ENCODE measurements at places on chromosomes 16 and 17.

GRCh38 chr17:57597531-57598453 is 147.3 kb downstream of the CCDC182 start:
- DNase-seq, result peak; percentile 66

- no peak for DNase-seq
Measured at GRCh38 chr16:1310832-1311200, 1.4 kb downstream of the UBE2I start.

DNA sequence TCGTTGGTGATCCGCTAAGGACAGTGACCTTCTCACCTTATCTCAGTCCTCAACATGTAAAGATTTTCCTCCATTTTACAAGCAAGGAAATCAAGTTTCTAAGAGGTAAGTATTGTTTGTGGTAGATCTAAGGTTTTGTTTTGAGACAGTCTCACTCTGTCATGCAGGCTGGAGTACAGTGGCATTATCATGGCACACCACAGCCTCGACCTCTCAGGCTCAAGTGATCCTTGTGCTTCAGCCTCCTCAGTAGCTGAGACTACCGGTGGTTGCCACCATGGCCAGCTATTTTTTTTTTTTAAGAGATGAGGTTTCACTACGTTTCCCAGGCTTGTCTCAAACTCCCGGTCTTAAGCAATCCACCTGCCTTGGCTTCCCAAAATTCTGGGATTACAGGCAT is 34.9 kb downstream of the PRKCA start:
- DNase-seq, result peak; percentile 11

DNA sequence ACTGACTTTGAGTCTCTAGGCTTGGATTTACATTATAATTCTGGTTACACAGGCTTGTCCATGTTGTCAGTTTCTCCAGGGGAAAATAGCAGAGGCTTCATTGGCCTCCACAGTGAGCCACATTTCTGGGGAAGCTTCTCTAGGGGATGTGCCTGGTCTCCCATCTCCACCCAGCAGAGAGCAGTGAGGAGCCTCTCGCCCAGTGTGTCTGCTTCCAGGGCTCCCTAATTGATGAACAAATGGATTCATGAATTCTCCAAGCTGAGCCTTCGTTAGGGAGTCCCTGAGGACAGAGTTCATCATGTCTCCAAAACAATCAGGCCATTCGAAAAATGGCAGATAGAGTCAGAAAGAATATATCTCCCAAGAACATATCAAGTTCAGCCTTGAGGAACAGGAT is 162.4 kb upstream of the TOX3 start:
- no peak for DNase-seq

DNA sequence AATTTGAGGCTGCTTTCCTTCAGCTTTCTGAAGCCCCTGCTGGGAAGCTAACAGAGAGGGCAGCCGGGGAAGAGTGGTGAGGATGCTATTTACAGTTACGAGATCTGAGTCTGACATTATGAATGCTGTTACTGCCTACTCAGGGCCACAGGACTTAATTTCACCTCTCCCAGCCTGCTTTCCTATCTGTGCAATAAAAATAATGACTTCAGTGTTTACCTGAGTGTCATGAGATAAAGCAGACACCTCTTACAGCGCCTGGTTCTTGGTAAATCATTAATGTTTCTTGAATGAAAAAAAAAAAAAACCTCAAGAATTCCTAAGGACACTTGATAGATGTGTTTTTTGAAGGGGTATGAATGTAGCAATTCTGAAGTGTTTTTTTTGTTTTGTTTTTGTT is 24.2 kb upstream of the CPHXL start:
- peak; percentile 38 for DNase-seq

GRCh38 chr17:7238420-7239090 is 702 bp downstream of the PHF23 start:
- no peak for DNase-seq

- no peak for DNase-seq
Measured at GRCh38 chr17:78184351-78184750, 2.5 kb downstream of the TK1 start.

- no peak for DNase-seq
Measured at GRCh38 chr17:61809816-61810392, 53.4 kb downstream of the BRIP1 start.

DNA sequence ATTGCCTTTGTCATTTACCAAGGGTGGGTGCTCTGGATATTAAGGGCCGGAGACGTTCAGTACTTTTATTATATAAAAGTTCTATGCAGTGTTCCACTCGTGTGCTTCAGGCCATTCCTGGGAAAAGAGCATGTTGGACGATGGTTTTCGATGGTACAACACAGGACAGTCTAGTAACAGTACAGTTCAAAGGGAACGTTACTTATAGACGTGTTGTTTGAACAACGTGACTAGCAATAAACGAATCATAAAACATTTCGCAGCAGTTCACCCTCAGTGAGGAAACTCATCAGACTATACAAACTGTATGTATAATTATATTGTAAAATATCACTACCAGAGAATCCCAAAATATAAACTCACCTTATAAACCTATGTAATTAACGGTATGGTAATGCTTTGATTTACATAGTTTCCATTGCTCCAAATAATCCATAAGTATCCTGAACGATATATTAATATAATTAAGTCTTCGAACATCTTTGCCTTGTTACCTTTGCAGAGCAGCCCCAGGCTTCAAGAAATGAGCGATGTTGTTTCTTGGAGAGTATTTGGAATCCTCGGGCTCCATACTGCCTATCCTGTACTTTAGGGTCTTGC is 589 bp downstream of the NMT1 start:
- DNase-seq, result no peak

- DNase-seq, result peak; percentile 11
Measured at GRCh38 chr17:51820252-51820651, 338.3 kb downstream of the CA10 start.

- no peak for DNase-seq
Measured at GRCh38 chr17:2400474-2400866, 390 bp downstream of the MNT start.

DNA sequence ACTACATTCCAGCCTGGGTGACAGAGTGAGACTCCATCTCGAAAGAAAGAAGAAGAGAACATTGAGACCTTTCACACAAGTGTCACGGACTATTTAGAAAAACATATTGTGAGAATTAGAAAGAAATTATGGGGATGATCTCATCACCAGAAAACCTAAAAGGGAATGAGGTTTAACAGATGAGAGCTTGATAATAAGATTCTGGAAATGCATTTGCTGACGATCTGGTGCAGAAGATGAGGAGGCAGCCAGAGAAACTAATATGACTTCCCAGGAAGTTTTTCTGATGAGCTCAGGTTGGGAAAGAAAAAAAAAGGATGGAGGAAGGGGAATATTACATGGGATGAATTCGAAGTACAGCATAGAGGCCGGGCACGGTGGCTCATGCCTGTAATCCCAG is 10.8 kb upstream of the APOH start:
- DNase-seq, result no peak

- peak; percentile 98 for DNase-seq
Measured at GRCh38 chr17:48483471-48484131, 47.2 kb downstream of the HOXB1 start.

- no peak for DNase-seq
Measured at GRCh38 chr16:1090620-1091587, 5.1 kb downstream of the C1QTNF8 start.

GRCh38 chr17:8537734-8538133 is 92.8 kb downstream of the MYH10 start:
- DNase-seq, result no peak

DNA sequence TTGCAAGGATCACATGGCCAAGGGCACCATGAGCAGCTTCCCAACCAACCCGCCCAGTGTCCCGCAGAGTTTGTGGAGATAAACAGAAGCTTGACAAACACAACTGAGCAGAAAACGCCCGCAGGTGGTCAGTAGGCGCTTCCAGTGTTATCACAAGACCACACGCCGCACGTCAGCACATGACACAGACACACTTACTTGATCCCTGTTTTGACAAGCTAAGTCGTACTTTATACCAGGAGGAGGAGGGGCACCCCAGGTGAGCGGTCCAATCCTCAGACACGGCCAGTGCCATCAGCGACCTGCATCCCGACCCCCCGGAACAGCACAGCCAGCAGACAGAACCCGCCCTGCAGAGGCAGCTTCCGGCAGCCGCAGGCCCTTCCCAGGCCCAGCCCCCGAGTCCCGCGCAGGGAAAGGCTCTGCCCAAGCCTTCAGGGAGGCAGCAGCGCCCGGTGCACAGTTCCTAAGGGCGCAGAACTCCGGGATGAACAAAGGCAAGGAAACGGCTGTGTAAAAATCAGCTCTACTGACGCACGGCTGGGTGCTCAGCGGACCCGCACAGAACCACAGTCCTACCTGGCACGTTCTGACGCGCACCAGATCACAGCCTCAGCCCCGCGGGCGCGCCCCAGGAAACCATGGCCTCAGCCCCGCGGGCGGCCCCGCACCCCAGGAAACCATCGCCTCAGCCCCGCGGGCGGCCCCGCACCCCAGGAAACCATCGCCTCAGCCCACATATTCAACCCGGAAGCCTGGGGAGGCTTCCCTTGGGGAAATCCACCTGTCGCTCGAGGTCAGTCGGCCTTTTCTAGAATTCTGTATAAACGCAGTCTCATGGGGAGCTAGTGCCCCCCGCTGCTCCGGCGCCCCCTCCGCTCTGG is 27.8 kb downstream of the AXIN1 start:
- DNase-seq, result no peak

GRCh38 chr17:49613182-49613800 is 37.6 kb downstream of the NXPH3 start:
- no peak for DNase-seq

GRCh38 chr17:37280841-37281240 is 94.9 kb upstream of the C17orf78 start:
- no peak for DNase-seq

- DNase-seq, result no peak
Measured at GRCh38 chr16:54620197-54620596, 310.5 kb upstream of the IRX5 start.

- no peak for DNase-seq
Measured at GRCh38 chr17:30230596-30231125, 4.8 kb downstream of the SLC6A4 start.

DNA sequence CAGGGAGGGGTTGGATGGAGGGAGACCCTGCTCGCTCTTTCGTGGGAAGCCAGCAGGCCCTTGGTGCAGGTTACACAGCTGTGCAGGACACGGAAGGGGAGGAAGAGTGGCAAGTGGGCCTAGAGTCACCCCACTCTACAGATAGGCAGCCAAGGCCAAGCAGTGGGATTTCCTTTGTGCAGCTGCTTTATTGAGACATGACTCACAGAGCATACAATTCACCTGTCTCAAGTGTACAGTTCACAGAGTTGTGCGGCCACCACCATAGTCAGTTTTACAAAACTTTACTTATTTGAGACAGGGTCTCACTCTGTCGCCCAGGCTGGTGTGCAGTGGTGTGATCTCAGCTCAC is 91.2 kb upstream of the CIBAR2 start:
- DNase-seq, result no peak

DNA sequence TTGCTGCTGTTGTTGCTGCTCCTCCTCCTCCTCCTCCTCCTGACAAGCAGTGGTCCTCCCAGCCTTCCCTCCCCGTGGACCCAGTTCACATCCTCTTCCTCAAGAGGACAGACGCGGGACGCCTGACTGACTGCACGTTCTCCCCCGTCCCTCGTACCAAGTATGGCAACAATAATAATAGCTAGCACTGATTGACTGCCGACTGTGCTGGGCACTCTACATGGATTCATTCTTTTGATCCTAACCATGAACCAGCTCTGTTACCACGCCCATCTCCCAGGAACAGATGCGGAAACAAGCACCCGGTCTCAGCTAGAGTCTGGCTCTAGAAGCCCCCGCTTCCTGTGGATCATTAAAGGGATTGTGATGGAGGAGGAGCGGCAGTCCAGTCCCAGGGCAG is 78.0 kb downstream of the GNAO1 start:
- DNase-seq, result no peak

DNA sequence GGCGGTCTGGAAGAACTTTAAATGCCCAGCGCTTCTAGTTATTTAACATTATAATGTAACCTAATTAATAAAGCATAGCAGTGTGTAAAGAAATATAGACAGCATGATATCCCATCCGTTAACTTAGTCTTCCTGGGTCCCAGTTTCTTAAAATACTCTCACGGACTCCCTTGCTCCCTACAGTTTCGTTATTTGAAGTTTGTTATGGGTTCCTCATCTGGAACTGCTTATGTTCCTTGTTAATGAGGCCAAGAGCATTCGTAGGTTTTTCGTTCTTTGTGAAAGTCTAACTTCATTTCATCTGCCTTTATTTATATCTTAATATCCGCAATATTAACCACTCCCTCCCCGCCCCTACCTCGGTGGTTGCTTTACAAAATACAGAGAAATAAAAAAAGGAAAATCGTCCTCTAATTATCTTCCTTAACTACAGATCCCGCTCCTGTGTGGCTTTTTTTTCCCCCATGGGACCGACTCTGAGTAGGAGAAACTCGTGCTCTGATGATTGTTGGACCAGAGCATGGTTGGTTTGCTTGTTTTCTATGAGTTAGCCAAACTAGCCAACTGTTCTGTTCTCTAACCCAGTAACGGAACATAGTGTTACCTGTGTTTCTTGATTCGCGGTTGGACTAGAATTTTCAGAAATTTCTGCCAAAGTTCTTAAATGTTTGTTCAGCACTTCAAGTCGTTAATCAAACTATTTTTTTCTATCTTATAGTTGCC is 863 bp downstream of the ADPRM start:
- peak; percentile 31 for DNase-seq

DNA sequence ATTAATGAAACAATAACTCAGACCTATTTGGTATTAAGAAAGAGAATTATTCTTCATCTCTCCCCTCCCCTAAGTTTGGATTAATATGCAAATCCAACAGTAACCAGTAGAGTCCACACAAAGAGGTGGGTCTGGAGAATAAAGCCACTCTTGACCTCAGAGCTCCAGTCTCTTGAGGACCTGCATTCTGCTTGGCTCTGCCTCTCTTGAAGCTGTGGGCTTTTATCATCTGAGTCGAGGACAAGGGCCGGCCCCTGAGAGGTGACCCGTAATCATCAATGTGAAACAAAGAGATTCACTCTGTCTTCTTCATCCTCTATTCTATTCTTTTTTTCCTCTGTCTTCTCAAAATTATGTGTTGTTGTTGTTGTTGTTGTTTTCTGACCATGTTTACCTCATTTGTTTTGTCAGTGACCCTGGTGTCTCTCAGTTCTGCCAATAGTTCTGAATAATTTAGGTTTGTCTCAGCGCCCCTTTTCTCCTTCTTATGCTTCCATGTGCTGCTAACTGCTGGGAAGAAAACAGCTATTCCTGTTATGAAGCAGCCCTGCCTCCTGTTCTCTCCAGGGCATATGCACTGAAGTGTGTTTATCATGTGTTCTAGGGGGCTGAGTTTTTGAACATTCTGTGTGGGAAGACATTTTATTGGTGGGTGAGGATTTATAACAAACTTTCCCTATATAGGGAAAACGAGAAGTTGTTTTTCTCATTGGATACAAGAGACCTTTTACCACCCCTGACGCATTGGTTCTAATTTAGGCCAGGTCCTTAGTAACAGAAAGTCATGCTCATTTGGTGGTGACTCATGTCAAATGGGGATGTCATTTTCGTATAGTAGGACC is 135.8 kb downstream of the TRIM37 start:
- no peak for DNase-seq

- DNase-seq, result no peak
Measured at GRCh38 chr17:46928467-46929261, 5.7 kb downstream of the GOSR2 start.

Data from renal cortical epithelial cell (primary cell).